ENCODE measurements at places on chromosomes 3 and 15.

DNA sequence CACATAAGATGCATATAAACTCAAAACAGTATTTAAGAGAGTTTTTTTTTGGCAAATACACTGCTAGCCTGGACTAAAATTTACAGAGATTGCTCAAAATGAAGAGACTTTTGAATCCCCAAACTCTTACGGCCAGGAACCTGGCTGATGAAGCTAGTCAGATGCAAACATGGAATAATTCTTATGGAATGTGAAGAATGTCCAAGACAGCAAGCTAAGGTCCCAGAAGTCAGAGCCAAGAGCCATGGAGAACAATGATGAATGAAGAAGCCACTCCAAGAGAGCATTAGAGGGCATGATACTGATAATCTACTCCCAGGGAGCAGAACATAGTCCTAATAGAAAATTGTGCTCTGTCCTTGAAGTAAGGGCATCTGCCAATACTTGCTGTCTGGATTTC is 705.5 kb downstream of the DIPK2A start:
- no peak for DNase-seq

- no peak for DNase-seq
These were observed 726.2 kb downstream of the ROBO1 start for GRCh38 chr3:79041621-79042020.

DNA sequence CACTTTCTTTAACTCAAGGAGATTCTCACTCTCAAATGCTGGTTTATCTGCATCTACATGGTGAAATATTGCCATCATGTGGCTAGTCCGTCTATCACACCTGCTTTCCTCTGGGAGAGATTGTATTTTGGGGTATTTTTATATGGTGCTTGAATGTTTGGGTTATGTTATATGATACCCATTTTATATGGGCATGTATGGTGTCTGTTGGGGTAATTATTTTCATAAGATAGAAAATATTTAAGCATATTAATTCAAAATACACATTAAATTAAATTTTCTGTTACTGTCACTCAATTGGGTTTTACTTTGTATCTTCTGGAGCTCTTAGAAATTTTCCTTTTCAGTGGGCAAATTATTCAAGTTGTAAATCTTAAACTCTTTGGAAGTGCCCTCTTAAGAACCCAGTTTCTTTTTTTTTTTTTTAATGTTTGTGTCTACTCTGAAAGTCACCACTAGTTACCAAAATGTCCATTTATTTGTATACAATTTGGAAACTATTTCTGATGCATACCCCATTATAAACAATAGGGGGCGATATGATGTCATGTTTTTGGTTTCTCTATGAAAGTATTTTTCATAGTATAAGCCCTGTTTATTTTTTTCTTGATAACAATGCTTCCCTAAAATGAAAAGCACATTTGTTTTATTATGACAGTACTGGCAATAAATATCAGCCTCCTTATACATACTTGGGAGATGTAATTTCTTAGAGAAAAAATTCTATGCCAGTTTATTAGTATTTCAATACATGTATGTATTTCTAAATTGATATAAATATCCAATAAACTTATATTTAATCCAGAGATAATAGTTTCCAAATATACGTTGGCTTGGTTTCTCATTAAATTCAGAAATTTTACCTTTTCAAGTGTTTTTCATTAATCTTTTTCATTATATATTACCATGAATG is 36.1 kb upstream of the PLSCR5 start:
- DNase-seq: no peak

DNA sequence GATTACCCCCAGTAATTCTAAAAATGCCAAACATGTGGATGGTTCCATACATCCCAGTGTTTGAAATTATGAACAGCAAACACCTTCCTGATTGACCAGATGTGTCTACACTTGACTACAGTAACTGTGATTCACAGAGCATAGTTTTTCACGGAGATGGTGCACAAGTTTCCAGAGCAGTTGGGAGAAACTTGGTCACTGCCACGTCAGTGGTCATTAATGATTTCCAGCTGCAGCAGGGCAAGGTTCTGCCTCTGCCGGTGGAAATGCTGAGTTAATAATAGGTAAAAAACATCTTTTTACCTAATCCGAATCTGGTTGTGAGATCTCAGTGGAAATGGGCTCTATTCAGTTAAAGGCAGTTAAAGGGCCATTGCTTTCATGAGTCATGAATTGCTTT is 154.1 kb upstream of the FEZF2 start:
- DNase-seq: no peak

- no peak for DNase-seq
These were observed 1025.0 kb downstream of the ZPLD1 start for GRCh38 chr3:103459815-103460214.

DNA sequence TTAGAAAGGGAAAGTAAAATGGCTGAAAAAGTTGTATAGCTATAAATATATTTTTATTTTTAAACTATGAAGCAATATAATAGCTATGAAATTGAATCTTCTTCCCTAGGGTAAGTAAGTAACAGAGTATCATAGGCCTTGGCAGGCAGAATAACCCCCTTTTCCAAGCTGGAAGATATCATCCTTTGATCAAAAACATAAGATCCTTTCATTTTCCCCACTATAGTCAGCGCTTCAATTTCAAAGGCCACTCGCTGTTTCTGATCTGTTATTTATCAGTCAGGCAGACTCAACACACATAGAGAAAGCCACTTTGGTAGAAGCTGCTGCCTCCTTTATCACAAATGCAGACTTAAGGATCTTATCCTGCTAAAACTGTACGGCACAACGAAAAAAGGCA is 74.0 kb upstream of the UBE2E2 start:
- no peak for DNase-seq

DNA sequence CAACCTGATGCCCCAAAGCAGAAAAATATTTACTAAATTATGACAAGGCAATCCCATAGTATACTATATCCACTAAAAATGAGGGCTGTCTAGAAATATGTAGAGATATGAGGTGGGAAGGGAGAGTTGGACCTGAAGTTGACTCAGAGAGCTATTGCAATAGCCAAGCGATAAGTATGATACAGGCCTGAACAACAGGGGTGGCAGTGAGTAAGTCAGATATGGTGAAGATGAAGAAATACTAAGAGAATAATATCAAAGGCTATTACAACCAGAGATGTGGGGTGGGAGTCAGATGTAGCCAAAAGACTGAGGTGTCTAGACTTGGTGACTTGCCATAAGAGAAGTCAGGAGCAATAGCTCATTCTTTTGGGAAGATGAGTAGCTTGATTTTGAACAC is 9.2 kb downstream of the HSPBAP1 start:
- DNase-seq: no peak

DNA sequence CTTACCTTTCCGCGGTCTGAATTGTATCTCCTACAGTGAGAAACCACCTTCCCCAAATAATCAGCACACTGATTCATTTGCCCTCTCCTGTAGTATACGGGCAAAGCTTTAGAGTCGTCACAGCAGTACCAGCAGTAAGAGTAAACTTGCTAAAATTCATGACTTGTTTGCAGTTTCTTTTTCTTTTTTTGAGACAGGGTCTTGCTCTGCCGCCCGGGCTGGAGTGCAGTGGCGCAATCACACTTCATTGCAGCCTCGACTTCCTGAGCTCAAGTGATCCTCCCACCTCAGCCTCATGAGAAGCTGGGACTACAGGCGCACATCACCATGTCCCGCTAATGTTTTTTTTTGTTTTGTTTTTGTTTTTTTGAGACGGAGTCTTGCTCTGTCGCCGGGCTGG is 11.9 kb downstream of the SCAMP5 start:
- no peak for DNase-seq

DNA sequence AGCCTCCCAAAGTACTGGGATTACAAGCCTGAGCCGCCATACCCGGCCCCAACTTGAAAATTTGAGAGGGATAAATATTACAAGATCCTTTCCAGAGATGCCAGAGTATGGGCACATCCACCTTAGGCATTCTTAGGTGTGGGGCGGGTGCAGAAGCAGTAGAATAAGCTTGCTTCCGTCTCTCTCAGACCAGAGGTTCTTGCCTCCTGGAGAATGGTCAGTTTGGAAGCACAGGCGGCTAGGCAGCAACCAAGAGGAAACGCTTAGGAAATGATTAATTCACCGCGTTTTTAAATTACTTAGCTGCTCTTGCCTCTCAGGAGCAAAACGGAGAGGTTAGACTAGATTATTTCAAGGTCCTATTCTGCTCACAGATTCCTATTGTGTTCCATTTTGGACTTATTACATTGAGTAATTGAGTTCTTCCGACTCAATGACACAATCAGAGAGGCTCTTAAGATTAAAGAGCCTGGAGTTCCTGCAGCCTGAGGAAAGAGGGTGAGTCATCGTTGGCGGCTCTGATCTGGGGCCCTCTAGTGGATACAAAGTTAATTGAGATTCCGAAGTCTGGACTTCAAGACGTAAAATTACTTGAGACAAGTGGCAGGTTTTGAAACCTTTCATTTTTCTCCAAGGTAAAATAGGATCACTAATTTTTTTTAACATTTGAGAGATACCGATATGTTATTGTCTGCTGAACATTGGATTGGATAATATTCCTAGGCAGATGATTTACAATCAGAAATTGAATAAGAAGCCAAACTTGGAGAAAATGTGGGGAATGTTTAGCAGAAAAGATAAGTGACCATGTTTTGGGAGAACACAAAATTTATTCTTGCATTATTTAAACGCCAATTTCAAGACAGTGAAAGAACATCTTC is 5.8 kb upstream of the TOPAZ1 start:
- peak; percentile 60 for DNase-seq

- DNase-seq: peak; percentile 52
These were observed 27.3 kb downstream of the CEP19 start for GRCh38 chr3:196684548-196685407.

DNA sequence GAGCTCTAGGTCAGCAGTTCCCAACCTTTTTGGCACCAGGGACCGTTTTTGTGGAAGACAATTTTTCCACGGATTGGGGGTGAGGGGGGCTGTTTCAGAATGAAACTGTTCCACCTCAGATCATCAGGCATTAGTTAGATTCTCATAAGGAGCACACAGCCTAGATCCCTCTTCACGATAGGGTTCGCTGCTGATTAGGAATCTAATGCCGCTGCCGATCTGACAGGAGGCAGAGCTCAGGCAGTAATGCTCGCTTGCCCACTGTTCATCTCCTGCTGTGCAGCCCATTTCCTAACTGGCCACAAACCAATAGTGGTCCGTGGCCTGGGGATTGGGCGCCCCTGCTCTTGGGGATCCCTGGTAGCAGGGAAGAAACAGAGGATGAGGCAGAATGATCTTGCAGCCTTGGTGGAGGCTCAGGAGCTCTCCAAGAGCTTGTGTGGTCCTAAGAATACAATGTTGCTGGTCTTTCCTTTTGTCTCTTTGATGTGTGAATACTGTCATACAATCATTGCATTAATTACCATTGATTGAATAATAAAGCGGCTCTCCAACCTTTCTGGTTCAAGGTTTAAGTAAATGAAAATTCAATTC is 183.2 kb downstream of the FNDC3B start:
- no peak for DNase-seq

DNA sequence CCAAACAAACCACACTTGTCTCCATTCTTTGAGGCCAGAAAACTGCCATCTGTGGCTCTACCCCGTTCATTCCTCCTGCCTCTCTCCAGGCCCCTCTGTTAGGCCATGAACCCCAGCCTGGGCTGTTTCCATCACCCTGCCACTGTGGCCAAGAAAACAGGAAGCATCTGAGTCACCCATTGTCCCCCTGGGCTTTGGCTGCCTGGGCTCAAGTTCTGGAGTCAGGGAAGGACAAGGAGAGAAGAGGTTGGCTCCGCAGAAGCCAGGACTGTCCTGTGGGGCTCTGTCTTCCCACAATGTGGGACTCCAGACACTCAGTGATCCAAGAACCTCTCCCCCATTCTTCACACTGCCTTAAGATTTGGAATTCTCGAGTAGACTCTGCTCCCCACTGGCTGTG is 14.8 kb upstream of the LCTL start:
- no peak for DNase-seq

- no peak for DNase-seq
These were observed 73.3 kb downstream of the USP13 start for GRCh38 chr3:179726075-179726699.

- DNase-seq: no peak
These were observed 45.5 kb upstream of the SLC41A3 start for GRCh38 chr3:126129398-126129891.

- DNase-seq: no peak
These were observed 118.5 kb downstream of the MAP2K5 start for GRCh38 chr15:67660874-67661606.

- no peak for DNase-seq
These were observed 321.3 kb downstream of the MEX3B start for GRCh38 chr15:81724536-81724935.

DNA sequence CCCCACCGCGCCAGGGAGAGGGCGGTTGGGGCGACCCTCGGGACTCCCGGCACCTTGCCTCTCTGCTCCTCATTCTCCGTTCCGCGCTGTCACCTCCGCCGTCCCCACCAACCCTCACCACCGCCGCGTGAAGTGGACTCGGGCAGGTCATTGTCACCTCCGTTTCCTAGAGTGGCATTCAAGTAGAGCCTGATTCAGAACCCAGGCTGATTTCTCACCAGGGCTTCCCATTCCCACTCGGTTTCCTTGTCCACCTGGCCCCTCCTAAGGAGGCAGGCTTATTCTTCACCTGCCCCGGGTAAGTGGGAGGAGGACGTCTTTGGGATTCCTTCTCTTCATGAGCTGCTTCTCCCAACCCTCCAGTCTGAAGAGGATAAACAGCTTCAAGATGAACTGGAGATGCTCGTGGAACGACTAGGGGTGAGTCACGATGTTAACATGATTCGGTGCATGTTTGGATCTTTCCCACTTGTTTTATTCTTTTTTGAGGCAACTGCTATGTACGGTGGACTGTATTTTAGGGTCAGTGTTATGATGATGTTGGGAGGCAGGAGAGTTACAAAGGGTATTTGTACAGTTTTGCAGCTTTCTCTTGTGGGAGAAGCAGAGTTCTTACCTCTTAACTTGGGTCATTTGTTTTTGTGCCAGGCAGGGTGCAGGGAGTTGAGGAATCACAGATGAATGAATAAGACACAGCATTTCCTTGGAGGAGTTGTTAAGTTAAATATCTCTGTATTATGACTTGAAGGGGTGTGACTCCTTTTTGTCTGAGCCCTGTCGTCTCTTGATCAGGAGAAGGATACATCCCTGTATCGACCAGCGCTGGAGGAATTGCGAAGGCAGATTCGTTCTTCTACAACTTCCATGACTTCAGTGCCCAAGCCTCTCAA is 692 bp downstream of the PSMD2 start:
- no peak for DNase-seq
